ENCODE measurements at places on chromosomes 2 and 18. TPM values are rescaled to one million over a fixed set of nuclear protein-coding genes. Genes with fewer than 3 reads are reported as not detected.

Gene KIF5C
- total RNA-seq: 0.41 TPM

Gene UPP2
- total RNA-seq: not detected

Gene ZAP70
- 0.06 TPM for total RNA-seq

Gene RRM2
- total RNA-seq: 195 TPM

Gene EIF2AK3
- 15.2 TPM for total RNA-seq

Gene SCN9A
- total RNA-seq: 5.1 TPM

Gene TRMT61B
- total RNA-seq: 18.8 TPM

Gene GPC1
- 191 TPM for total RNA-seq

Gene PEX13
- 17.5 TPM for total RNA-seq

Gene PRKAG3
- total RNA-seq: not detected

Gene NTSR2
- not detected for total RNA-seq

Gene CHRNA1
- total RNA-seq: not detected

Gene GALNT13
- total RNA-seq: 9.9 TPM

Gene TMEM247
- not detected for total RNA-seq

Gene CYS1
- 0.99 TPM for total RNA-seq

Gene SLC9A4
- total RNA-seq: not detected

Gene NRP2
- total RNA-seq: 172 TPM

Gene SATB2
- 2.9 TPM for total RNA-seq

Gene APOB
- total RNA-seq: not detected

Gene LOXHD1
- not detected for total RNA-seq

Gene PROC
- total RNA-seq: 3.2 TPM

Gene DPY30
- total RNA-seq: 108 TPM

Gene EPB41L3
- 0.82 TPM for total RNA-seq

Gene DSG4
- total RNA-seq: not detected

Gene MGAT5
- 16.0 TPM for total RNA-seq

Gene DTNA
- total RNA-seq: 0.98 TPM

Gene HDAC4
- 6.0 TPM for total RNA-seq

Gene CCDC150
- total RNA-seq: 5.2 TPM

Gene B4GALT6
- 7.8 TPM for total RNA-seq

Gene CCDC178
- not detected for total RNA-seq

Gene CD207
- total RNA-seq: not detected

Gene MC2R
- not detected for total RNA-seq

Gene UGT1A4
- total RNA-seq: not detected

Gene FAM228B
- 1.3 TPM for total RNA-seq

Gene INHBB
- total RNA-seq: 13.4 TPM

Gene PSTPIP2
- 0.33 TPM for total RNA-seq

Gene CREG2
- total RNA-seq: 9.7 TPM

Gene ARHGAP28
- not detected for total RNA-seq

Gene NPPC
- total RNA-seq: 0.22 TPM

Gene ELOA2
- total RNA-seq: not detected

Gene CCDC68
- 3.6 TPM for total RNA-seq

Gene UNC80
- not detected for total RNA-seq

Gene SCYGR6
- total RNA-seq: not detected

Gene KCNG3
- 0.90 TPM for total RNA-seq

Gene DSEL
- 0.44 TPM for total RNA-seq

Gene MSGN1
- not detected for total RNA-seq

Gene RESP18
- total RNA-seq: not detected

Gene C18orf54
- 3.6 TPM for total RNA-seq

Gene SLC5A7
- total RNA-seq: not detected

Gene TUBA3D
- total RNA-seq: not detected

Gene GPR55
- not detected for total RNA-seq

Gene ACP1
- total RNA-seq: 201 TPM

All from A549 treated with CpdA at 1 μM for 4 hours (cell line).